GM20000 (cell line): ENCODE measurements at places on chromosomes 2 and 18.

GRCh38 chr2:17894556-17894955, 16.1 kb downstream of the KCNS3 start:
- DNase-seq = no peak

GRCh38 chr2:48415836-48416515, 114.0 kb upstream of the STON1 start:
- DNase-seq = peak; percentile 42

DNA sequence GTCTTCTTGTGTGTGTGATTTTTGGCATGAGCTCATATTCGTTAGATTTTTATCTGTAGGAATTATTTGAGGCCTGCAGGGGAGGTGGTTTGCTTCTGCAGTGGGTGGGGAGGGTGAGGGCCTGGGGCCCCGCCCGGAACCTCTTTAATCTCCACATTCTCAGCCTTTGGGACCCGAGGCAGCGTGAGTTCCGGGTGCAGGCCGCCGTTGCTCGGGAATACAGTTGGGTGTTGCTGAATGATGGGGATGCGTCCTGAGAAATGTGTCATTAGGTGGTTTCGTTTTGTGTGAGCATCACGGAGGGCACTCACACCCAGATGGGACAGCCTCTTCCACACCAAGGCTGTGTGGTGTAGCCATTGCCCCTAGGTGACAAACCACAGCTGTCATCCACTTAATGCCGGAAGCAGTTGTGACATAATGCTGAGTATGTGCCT, 13.7 kb upstream of the GAL3ST2 start:
- DNase-seq = no peak

GRCh38 chr2:74845217-74845751, 11.4 kb downstream of the HK2 start:
- no peak for DNase-seq

GRCh38 chr2:200962811-200963123, 693 bp downstream of the ORC2 start:
- DNase-seq = no peak

GRCh38 chr2:150619607-150620330, 132.3 kb upstream of the RND3 start:
- no peak for DNase-seq

DNA sequence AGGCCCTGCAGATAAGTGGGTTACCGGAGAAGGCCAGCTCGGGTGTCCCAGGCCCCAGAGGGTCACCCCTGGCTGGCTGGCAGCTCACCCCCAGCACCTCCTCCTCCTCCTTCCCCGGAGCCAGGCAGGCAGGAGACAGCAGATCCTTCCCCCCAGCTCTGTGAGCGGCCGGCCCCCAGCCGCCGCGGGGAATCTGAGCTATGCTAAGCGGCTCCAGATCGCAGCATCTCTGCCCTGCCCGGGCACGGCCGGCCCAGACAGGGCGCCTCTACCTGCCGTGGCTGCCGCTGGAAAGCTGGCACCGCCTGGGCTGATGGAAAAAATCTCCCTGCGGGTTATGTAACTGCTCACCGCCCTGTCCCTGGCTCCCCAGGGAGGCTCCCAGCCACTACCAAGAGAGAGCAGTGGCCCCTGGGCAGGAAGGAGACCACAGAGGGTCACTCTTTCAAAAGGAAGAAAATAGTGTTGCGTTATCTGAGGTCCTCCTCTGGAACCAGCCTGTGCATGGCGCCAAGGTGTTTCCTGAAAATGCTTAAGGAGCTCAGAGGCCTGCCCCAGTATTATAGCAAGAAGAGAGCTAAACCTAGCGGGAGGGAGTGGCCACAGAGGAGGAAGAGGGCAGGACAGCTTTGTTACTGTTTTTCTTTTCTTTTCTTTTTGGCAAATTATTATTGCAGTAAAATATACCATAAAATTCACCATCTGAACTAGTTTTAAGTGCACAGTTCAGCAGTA, 179.0 kb downstream of the SMAD7 start:
- no peak for DNase-seq
